ENCODE measurements at places on chromosomes 5 and 9.

GRCh38 chr9:10744669-10745068 lies 131.9 kb upstream of the PTPRD start:
- DNase-seq: no peak

DNA sequence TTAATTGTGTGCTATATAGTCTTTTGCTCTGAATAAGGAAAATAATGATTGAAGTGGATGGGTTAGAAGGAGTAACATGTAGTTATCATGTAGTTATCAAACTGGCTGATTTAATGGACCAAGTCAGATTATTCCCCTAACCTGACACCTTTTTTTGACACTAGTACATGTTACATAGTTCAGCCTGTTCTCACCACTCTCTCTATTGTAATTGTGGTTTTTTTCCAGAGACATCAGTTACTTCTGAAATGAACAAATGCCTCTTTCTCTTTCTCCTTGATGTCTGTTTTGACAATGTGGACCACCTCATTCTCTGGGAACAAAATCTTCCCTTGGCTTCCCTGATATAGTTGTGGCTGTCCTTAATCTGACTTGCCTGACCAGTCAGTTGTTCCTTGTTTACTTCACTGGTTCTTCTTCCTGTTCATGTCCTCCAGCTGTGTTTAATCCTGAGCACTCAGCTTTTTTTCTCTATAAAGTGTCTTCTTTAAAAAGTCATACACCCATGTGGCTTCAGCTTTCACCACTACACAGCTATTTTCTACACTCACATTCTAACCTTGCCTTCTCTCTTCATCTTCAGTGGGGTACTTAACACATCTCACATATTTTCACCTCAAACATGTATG lies 243.4 kb downstream of the ARRDC3 start:
- no peak for DNase-seq

GRCh38 chr9:21023861-21024260 lies 7.6 kb downstream of the HACD4 start:
- no peak for DNase-seq

DNA sequence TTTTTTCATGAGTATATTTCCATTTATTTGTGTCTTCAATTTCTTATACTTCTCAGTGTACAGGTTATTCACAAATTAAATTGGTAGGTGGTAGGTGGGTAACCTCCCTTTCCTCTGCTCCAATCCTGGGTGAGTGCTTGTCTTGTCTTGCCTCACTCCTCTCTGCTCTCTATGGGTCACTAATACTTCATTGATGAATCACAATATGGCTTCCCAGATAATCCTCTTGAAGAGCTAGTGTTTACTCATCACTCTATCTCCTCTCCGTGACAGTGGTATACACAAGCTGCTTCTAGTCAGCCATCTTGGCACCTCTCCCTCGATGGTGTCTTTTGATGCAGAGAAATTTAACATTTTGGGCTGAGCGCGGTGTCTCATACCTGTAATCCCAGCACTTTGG lies 331.8 kb upstream of the NMUR2 start:
- DNase-seq: no peak

GRCh38 chr9:80951675-80952074 lies 737.7 kb downstream of the TLE1 start:
- no peak for DNase-seq

DNA sequence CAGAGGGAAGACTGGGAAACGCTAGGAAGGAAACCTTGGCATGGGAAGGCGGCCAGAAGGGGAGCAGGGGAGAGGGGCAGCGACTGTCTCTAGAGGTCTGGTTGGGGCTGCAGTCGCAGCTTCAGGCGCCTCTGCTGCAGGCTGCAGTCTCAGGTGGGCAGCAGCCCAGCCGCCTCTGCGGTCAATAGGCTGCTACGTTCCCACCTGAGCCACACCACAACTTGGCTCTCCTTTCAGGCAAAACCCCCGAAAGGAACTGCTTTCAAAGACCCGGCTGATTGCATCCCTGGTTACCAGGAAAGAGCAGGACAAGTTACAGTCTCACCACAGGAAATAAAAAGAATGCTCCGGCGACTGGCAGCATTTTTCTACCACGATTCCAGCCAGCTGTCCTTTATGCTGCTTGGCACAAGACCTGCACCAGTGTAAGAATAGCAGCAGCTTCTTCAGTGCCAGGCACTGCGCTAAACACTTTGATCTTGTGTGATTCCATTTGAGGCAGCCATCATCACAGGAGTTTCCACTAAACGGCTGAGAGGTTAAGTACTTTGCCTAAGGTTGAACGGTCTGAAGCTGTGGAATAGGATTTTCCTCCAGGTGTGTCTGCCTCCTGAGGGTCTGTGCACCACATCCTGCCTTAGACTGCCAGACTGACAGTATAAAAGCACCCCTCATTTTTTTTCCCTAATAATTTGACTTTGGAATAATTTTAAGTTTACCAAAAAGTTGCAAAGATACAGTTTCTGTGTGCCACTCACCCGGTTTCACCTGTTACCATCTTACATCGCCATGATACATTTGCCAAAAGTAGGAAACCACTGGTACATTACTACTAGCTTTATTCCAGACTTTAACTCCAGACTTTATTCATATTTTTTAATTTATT lies 7.5 kb downstream of the RPS14 start:
- DNase-seq: no peak

- no peak for DNase-seq
Observed at GRCh38 chr5:123444016-123444415, 20.8 kb upstream of the CEP120 start.

DNA sequence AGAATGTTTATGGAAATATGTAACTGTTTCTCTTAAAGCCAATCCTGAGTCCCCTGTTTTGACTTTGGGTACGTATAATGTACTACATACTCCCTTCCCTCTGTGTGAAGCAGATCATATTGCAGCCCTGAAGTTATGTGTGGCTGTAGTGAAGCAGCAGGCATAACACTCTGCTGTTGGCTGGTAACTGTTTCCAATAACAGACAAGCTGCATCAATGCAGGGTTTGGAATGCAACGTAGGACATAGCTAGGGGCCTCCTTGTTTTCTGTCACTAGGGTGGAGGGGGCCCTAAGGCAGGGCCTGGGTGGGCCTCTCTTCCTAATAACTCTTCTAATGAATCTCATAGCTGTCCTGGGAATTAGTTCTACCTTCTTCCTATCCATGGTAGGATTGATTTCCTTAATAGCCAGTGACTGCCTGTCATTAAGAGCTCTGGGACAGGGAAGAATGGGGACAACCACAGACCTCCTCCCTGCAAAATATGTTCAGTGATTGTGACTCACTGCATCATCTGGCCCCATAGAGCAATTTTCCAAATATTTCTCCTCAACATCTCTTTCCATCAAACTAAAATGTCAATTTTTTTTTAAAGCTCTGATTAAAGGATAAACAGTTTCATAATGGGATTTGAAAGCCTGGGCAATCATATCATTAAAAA lies 129.6 kb upstream of the HMHB1 start:
- DNase-seq: no peak

GRCh38 chr5:122500245-122501088 lies 188.4 kb downstream of the SNCAIP start:
- DNase-seq: no peak

DNA sequence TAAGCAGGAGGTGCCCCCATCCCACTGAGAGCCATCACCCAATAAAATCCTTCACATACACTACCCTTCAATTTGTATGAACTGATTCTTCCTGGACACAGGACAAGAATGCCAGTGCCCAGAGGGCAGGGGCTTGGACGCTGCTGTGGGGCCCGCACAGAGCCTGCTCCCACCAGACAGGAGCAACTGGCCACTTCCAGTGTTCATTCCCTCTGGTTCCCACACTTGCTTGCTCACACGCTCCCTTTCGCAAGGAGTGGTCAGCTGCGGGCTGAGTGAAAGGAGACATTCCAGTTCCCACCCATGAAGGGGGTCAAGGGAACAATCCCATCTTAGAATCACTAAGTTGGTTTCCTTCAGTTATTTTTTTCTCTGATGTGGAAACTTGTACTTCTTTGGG lies 314.5 kb upstream of the ACO1 start:
- DNase-seq: no peak

DNA sequence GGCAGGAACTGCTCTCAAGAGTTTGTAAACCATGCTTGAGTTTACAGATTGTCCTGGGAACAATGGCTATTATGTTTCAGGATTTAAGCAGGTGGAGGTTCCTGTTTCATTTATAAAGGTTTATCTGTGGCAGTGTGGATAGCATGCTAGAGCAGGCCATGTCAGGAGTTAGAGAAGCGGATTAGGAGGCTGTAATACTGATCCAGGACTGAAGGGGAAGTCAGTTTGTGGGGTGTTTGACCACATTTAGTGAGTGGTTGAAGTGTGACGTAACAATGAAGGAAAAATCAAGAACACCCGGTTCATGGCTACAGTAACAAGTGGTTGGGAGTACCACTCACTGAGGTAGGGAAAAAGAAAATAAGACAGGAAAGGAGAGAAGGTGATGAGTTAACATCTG lies 299.0 kb downstream of the TLR4 start:
- no peak for DNase-seq

GRCh38 chr9:136977223-136977622 lies at the start of gene PTGDS:
Gene PTGDS (plus strand): TSS chr9:136977504. CDS start chr9:136977579, 75 bp downstream.
- no peak for DNase-seq

GRCh38 chr5:147619281-147619878 lies 109.5 kb upstream of the DPYSL3 start:
- DNase-seq: no peak

- no peak for DNase-seq
Observed at GRCh38 chr9:116099821-116100220, 53.8 kb upstream of the PAPPA start.

DNA sequence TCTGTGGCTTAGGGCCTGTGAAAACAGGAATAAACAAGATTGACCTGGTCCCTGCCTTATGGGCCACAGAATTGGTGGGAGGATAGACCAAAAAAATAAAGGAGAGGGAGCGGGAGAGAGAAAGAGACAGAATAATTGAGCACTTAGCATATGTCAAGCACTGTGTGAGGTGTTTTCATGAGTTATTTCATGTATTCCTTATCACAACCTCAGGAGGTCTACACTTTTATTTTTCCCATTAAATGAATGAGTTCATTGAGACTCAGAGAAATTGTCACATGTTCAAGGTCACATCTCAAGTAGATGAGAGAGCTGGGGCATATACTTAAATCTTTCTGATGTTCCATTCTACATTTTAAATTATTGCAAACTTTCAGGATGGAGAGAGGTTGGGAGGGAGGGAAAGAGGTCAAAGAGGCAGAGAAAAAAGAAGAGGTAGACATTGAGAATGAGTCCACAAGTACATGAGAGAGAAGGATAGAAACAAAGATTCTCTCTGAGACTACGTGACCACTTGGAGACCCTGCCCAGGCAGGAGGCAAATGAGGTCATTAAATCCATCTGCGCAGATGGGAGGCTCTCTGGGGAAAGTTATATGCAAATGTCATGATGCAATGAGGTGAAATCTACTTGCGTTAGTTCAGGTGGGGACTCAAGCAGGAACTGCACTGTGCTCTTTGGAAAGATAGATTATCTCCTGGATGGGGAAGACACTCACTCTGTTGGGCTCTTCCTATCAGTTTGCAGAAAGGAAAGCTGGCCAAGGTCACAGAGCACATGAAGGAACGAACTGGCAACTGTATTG lies 241.5 kb downstream of the PAPPA start:
- DNase-seq: no peak

GRCh38 chr5:154779105-154779504 lies 23.9 kb downstream of the LARP1 start:
- no peak for DNase-seq

- no peak for DNase-seq
Observed at GRCh38 chr9:92404042-92404836, at the start of gene OGN. Gene OGN (minus strand): TSS chr9:92404578. CDS start chr9:92403407, 1,171 bp downstream.

GRCh38 chr5:107639990-107640389 lies 30.7 kb downstream of the EFNA5 start:
- DNase-seq: no peak

- no peak for DNase-seq
Observed at GRCh38 chr9:125812403-125812802, 65.2 kb downstream of the PBX3 start.

- DNase-seq: no peak
Observed at GRCh38 chr5:16736158-16736995, 119.6 kb upstream of the RETREG1 start.

GRCh38 chr5:144504929-144505577 lies 334.4 kb downstream of the KCTD16 start:
- DNase-seq: no peak

DNA sequence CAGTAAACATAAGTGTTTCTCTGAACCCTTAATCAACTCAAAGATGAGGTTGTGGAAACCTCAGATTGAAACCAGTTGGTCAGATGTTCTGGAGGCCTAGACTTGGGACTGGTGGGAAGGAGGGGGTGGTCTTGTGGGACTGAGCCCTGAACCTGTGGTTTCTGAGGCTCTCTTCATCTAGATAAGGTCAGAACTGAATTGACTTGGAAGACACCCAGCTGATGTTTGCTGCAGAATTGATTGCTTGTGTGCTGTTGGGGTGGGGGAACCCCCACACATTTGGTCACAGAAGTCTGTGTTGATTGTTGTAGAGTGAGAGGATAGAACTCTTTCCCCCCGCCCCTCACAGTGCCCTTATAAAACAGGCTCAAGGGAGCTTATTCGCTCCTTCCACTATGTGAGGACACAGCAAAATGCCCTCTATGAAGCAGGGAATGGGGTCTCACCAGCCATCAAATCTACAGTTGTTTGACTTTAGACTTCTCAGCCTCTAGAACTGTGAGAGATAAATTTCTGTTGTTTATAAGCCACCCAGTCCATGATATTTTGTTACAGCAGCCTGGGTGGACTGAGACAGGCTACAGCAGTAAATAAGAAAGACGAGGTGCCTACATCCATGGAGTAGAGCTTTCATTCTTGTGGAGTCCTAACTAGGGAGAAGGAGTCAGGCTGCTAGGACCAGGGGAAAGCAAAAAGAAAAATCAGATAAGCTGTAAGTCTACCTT lies 25.7 kb upstream of the UGCG start:
- DNase-seq: no peak

- DNase-seq: no peak
Observed at GRCh38 chr9:128841694-128842492, 12.3 kb upstream of the SPOUT1 start.

GRCh38 chr9:7223981-7224380 lies 466.2 kb downstream of the KDM4C start:
- DNase-seq: no peak

GRCh38 chr5:36610621-36611020 lies 4.2 kb downstream of the SLC1A3 start:
- no peak for DNase-seq

- DNase-seq: no peak
Observed at GRCh38 chr5:168706655-168707069, 127.5 kb upstream of the PANK3 start.

DNA sequence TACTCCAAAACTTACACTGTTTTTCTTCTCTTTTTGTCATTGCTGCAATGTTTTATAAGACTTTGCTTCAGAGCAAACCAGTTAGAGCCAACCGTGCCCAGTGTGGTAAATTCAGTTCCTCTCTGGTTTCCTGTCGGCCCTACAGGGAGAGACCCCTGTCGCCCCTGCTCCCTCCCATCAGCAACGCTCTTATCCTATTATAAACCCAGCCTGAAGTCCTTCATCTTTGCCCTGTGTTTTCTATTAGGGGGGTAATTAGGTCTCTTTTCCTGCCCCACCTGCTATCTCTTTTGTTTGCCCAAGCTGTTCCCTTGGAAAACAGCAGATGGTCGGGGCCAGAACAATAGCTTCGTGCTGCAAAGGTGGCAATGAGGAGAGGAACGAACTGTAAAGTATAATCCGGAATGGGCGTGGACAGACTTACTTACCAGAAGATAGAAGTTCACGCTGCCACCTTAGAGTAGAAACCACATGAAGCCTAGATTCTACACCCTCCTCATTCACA lies 21.4 kb upstream of the OTULINL start:
- no peak for DNase-seq

GRCh38 chr5:177478711-177479646 lies 5.5 kb upstream of the DBN1 start:
- DNase-seq: no peak

GRCh38 chr9:137126786-137127185 lies 12.2 kb upstream of the GRIN1 start:
- DNase-seq: no peak

- no peak for DNase-seq
Observed at GRCh38 chr9:137479892-137480685, 21.0 kb upstream of the NSMF start.
